ENCODE measurements at places on chromosomes 5 and 9. TPM values are rescaled to one million over a fixed set of nuclear protein-coding genes. Genes with fewer than 3 reads are reported as not detected.

UBAP2 gene
- 56.7 TPM for total RNA-seq

ANKRD34B gene
- 0.17 TPM for total RNA-seq

WDR5 gene
- 46.8 TPM for total RNA-seq

IRF1 gene
- 2.3 TPM for total RNA-seq

SOWAHA gene
- 0.98 TPM for total RNA-seq

PCDHB11 gene
- total RNA-seq = 4.7 TPM

PAEP gene
- total RNA-seq = not detected

CD14 gene
- total RNA-seq = 0.36 TPM

All from progenitor cell of endocrine pancreas (in vitro differentiated cells).